ENCODE measurements at places on chromosomes 12 and 14.

GRCh38 chr12:68572661-68573060 is 38.0 kb upstream of the RAP1B start:
- DNase-seq, result no peak

- DNase-seq, result no peak
Observed at GRCh38 chr12:51405801-51406207, 14.6 kb upstream of the GALNT6 start.

DNA sequence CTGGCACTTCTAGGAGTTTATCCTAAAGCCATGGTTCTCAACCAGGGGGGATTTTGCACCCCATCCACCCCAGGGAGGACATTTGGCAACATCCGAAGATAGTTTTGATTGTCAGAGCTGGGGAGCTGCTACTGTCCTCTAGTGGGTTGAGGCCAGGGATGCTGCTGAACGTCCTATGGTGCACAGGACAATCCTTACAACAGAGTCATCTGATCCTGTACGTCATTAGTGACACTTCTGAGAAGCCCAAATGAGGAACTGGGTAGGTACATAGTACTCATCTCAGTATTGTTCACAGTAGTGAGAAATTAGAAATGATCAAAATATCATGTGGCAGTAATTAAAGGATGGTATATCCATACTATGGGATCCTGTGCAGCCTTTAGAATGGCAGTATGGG is 185.1 kb downstream of the CHST11 start:
- DNase-seq, result no peak

DNA sequence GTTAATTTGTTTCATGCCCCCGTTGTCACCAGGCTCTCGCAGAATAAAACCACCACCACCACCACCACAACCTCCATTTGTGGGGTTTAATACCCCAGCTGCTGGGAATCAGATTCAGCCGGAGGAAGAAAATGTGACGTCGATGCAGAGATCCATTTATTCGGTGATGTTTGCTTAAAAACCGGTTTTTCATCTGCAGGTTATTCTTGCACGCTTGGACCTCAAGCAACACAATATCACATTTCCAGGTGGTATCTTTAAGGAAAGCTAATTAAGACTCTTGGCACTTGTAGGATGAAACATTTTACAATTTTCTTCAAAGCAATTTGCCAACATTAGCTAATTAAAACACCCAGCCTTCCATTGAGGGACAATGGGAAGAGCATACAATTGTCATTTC is 39.8 kb downstream of the SPRING1 start:
- DNase-seq, result no peak

DNA sequence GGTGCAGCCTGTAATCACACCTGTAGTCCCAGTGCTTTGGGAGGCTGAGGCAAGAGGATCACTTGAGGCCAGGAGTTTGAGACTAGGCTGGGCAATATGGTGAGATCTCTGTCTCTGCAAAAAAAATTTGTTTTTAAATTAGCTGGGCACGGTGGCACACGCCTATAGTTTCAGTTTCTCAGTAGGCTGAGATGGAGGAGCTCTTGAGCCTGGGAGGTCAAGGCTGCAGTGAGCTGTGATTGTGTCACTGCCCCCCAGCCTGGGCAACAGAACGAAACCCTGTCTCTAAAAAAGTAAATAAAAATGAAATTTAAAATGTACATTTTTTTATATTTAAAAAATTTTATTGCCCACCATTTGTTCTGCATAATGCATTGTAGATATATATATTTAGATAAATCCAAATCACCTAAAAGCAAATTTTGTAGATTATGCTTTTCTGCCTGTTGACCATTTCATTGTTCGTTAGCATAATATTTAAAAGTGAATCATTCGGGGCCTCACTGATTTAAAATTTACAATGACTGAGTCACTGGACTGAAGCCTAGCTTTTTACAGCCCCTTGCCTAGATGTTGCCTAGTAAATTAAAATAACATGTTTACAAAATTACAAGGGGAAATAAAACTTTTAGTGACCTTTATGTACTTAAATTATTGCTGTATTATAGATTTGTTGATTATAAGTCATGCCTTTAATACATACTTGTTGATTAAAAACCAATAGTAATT is 87.9 kb downstream of the USP15 start:
- DNase-seq, result no peak

DNA sequence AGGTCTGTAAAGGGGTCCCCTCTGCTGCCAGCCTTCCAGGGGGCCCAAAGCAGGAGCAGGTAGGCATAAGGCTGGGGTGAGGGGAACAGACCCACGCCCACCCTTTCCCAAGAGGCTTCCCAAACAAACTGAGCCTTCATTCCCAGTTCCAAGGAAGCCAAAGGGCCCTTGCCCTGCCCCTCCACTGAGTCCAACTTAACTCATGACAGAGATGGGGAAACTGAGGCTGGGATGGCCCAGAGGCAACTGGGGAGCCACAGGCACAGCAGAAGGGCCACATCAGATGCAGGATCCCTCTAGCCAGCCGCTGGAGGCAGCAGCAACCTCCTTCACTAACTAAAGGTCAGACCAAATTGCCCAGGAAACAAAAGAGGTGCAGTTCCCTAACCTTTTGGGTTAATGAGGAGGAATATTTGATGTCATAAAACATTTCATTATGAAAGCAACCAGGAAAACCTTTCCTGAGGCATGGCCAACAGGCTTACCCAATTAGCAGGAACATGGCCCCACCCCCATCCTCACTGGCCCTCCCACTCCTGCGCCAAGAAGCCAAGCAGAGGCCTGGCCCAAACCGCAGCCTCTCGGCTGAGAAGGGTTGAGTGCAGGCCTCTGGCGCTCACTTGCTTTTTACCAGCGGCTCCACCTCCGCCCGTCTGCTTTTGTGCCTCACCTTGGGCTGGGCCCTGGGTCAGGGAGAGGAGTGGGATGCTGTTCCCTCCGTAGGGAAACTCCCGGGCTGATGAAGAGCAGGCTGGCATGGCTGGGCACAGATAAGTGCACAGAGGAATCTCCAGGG is 293.5 kb upstream of the RTL1 start:
- no peak for DNase-seq

DNA sequence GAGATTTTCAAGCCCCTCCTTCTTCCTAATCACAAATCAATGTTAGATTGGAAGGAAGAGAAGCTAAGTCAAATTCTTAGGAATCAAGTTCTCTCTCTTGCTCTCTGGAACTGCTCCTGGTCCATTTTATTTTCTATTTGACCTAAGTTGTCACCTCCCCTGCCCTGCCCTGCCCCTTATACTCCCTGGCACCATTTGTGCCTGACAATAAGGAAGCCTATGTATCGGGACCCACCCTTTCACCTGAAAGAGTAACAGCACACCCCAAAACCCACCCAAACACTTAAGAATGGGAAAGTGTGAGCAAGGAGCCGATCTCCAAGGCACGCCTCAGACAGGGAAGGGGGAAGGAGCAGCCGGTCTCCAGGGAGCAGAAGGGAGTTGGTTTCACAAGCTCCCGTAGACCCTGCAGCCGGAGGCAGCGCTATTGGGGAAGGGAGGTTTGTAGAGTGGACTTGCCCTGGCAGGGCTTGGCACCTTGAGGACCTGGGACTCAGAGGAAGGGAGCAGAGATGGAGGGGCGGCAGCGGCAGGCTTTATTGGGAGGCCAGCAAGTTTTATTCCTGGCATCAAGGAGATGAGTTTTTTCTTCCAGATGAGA is 1.6 kb downstream of the LRRC74A start:
- no peak for DNase-seq

- DNase-seq, result no peak
Observed at GRCh38 chr12:89655841-89656240, 52.8 kb downstream of the ATP2B1 start.

DNA sequence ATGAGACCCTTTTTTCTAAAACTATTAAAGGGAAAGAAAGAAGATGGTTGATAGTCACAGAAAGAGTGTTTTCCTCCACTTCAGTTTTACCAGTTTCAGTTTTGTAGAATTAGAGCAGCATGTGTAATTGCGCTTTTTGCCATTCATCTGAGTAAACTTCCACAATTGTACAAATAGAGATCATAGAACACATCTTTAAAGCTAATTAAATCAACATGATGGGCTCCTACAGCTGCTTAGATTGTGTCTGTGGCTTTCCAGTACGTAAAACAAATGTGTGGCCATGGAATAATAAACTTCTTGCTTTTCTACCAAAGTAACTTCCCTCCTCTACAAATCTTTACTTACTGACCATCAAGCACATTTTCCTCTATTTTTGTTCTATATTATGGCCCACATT is 84.2 kb upstream of the LRIG3 start:
- DNase-seq, result no peak

DNA sequence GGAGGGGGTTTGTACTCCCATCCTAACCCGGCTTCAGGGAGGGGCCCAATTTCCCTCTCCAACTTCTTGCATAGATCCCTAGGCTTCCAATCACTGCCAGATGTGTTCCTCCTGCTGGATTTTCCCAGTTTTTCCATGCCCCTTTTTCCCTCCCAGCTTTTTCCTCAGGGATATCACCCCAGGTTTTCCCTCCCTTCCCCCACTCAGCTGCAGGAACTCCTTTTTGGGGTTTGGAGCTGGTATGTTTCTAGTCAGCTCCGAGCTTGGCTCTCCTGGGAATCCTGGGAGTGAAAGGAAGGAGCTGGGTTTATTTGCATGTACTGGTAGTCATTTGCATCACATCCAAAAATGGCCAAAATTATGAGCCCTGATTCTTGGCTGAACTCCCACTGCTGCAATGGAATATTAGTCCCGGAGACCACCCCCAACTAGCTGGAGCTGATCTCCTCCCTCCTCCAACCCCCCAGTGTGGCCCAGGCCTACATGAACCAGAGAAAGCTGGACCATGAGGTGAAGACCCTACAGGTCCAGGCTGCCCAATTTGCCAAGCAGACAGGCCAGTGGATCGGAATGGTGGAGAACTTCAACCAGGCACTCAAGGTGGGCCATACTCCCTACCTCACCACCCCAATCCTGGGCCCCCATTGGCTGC is 1.4 kb upstream of the RDH5 start:
- DNase-seq, result no peak

DNA sequence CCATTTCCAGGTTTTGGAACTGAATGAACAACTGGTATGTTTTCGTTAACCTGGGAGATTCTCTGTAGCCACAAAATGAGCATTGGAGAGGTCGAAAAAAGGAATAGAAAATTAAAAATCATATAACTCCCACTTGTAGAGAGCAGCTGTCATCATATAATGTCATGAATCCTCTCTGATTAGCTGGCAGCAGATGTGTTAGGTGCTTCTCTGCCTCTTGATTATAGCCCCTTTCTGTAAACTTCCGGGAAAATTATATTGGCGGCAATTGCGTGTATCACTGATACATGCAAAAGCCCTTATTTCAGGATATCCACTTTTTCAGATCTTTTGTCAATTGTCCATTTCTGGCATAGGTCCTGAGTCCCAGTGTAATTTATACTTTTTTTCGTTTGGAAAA is 31.7 kb downstream of the FGD4 start:
- DNase-seq, result no peak

DNA sequence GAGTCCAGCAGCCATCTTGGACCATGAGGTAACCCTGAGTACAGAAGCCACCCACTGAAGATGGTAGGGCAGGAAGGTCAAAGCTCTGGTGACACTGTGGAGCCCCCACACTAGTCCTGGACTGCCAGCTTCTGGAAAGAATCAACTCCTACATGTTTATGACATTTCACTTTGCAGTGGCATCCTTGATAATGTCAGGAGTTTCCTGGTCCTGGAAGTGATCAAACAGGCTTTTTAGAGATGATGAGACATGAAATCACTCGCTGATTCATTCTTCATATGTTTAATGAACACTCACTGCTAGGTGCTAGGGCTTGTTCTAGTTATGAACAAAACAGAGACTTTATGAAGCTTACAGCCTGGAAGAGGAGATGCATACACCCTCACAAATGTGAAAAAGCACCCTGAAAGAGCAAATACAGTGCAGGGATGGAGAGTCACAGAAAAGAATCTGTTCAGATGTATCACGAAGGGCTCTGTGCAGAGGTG is 15.8 kb upstream of the HNF1A start:
- DNase-seq, result no peak

DNA sequence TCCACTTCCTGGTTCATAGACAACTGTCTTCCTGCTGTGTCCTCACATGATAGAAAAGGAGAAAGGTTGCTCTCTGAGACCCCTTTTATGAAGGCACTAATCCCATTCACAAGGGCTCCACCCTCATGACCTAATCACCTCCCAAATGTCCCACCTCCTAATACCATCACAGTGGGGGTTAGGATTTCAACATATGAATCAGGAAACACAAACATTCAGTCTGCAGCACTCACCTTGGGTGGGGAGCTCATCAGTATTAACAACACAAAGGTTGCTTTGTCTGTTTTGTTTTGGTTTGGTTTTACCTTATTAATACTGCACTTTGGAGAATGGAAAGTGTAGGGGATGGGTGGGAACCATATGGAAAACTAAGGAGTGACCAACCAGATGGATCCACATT is 10.5 kb upstream of the SMCO2 start:
- no peak for DNase-seq

DNA sequence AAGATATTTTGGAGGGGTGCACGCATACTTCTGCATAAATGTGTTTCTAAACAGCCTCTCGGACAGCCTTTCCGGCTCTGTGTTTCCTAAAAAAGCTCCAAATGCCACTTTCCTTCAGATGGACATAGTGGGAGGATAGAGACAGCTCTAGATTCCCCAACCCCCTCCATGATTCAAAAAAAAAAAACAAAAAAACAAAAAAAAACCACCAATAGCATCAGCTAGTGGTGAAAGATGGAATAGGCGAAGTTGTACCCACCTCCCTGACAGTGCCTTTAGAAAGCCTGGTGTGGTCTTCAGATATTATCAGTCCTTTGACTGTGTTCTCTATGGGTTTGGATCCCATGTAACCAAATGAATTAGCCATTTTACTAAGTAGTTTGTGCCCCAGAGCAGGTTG is 94.1 kb downstream of the PHETA1 start:
- no peak for DNase-seq

DNA sequence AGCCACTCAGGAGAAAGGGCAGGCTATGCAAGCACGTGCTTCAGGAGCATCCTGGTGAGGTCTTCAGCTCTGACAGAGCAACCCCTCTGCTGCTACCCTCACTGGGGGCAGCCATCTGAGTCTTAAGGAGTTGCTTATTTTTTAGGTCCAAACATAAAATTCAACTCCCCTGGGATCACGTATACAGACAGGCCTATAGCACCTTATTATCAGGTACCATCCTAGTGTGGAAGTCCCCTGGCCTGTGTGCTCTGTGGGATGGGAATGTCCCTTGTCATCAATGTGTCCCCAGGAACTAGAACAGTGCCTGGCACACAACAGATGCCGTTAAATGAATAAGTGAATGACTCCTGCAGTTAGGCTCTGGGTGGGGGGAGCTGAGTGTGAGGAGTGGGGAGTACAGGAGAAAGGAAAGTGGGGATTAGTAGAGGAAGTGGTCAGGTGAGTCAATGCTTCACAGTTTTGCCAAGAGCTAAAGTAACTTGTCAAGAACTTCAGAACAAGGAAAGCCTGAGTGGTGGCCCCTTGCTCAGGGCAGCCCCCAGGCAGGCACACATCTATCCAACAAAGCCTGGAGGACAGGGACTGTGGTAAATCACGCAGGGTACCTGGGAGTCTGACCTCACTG is 33.5 kb downstream of the DAD1 start:
- no peak for DNase-seq
